ENCODE measurements at places on chromosomes 4 and X.
A peak's percentile ranks its signal among the peaks of the same experiment; 100 is the strongest.

- DNase-seq, result no peak
These were observed 96.2 kb downstream of the TSPAN7 start for GRCh38 chrX:38657562-38657961.

DNA sequence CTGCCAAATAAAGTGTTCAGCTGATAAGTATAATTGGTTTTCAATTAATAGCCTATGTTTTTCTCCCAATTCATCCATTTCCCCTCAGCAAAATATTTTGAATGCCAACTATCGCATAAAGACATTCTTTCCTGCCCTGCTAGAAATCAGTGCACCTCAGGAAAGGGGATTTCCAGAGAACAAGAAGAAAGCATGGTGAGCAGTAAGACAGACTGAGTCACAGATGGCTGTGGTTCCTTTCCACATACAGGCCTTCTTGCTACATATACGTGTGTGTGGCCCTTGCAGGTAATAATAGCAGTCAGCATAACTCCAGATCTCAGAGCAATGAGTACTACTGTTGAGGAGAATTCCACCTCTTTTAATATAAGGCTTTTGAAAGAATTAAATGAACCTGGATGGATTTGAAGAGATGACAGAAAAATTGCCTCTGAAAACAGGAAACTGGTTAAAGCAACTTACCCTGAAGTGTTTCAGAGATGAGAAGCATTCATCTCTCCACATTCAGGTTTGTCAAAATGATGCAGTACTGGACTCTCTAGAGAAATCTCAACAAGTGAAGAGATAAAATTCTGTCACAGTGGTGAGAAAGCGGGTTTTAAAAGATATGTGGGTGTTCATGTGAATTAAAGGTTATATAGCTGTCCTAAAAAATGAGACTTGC, 13.6 kb downstream of the GASK1B start:
- no peak for DNase-seq

- DNase-seq, result peak; percentile 70
These were observed 86.6 kb downstream of the ZNF330 start for GRCh38 chr4:141307241-141307689.

DNA sequence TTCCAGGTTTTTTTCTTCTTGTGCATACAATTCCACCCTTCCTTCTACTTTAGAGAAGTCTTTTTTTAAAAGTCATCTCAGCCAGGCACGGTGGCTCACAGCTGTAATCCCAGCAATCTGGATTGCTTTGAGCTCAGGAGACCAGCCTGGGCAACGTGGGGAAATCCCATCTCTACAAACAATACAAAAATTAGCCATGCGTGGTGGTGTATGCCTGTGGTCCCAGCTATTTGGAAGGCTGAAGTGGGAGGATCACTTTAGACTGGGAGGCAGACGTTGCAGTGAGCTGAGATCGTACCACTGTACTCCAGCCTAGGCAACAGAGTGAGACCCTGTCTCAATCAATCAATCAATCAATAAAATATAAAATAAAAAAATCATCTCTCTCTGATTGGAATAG, 14.8 kb downstream of the ELOVL6 start:
- no peak for DNase-seq

- no peak for DNase-seq
These were observed 114.1 kb downstream of the GLUD2 start for GRCh38 chrX:121161501-121161933.

GRCh38 chr4:115332078-115332477, 218.7 kb upstream of the NDST4 start:
- DNase-seq, result no peak

DNA sequence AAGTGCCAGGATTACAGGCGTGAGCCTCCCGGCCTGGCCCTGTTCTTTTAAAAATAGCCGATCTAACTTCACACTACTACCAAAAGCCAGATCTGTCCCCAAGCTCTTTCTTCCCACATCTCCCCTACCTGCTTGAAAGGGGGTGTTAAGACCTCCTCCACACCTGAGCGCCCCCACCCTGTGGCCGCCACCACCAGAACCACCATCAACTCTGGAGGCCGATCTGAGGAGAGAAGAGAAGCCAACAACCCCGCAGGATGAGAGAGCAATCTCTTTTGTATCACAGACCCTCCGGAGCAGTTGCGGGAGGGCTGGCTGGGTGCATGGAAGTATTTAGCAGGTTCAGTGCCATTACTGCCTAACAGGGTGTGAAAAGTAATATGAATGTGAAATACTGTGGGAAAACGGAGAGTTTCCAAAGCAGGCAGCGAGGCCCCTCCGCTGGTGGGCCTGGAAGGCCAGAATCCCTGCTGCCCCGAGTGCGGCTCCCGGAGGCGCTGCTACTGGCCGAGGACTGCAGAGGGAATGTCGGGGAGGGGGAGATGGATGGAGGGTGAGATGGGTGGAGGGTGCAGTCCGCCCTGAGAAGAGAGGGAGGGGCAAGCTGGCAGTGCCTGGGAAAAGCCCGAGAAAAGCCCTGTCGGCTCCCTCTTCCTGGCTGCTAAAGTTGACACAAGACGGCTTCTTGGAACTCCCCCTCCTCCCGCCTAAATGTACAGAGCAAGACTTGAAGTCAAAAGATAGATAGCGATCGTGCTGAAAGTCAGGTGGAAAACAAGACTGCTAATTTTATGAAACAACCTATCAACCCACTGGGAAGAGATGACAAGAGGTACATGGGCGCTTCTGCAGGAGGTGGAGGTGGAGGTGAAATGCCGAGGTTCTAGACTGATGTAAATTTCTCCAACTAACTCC, 22.3 kb downstream of the HAND2 start:
- no peak for DNase-seq

DNA sequence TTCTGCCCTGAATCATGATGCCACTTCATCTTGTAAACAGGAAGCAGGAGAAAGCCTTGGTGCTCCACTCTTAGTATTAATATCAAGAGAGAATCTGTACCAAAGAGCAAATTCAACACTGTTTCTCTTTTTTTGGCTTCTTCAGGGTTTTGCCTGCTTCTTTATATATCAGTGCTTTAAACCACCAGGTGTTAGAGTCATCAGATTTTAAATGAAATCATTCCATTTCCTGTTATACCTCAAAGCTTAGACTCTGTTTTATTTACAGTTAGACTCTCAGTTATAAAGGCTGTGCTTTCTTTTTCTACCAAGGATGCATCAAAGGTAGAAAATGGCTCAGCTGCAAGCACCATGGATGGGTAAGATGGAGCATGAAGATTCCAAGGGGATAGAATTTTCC, 350.9 kb downstream of the CAMK2D start:
- DNase-seq, result no peak

DNA sequence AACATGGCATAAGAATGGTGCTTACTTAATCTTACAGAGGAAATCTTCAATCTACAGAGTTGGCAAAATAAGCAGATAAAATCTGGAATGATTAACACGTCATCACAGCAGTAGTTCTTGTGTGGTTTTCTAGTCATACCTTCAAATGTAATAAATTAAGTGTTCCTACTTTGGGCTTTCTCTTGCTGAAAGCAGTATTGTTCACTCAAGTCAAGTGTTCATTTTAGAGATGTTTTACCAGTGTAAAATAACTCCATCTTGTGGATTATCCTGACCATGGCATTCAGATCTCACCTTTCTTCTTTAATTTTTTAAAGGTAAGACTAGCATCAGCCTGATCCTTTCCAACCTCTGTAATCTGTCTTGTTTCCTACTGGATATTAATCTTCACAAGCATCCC, 72.9 kb downstream of the ADAMTS3 start:
- DNase-seq, result no peak

GRCh38 chr4:55547466-55547770, 709 bp upstream of the CLOCK start:
- no peak for DNase-seq

DNA sequence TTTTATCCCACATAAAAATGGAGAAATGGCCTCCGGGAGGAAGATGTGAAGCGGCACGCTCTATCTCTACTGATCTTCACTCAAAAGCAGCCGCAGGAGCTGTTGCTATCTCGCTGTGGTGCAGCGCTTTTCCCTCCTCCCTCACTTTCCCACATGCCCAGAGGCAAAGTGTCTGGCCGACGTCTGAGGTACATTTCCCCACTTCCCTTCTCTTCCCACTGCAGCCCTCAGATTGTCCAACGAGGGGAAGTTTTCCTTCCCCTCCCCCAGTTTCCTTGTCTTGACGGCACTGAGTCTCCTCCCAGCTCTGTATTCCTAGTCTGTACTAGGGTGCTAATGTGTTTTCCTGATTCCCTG, 660 bp upstream of the COL25A1 start:
- DNase-seq, result no peak

GRCh38 chr4:122278976-122279375, 99.8 kb upstream of the ADAD1 start:
- no peak for DNase-seq

DNA sequence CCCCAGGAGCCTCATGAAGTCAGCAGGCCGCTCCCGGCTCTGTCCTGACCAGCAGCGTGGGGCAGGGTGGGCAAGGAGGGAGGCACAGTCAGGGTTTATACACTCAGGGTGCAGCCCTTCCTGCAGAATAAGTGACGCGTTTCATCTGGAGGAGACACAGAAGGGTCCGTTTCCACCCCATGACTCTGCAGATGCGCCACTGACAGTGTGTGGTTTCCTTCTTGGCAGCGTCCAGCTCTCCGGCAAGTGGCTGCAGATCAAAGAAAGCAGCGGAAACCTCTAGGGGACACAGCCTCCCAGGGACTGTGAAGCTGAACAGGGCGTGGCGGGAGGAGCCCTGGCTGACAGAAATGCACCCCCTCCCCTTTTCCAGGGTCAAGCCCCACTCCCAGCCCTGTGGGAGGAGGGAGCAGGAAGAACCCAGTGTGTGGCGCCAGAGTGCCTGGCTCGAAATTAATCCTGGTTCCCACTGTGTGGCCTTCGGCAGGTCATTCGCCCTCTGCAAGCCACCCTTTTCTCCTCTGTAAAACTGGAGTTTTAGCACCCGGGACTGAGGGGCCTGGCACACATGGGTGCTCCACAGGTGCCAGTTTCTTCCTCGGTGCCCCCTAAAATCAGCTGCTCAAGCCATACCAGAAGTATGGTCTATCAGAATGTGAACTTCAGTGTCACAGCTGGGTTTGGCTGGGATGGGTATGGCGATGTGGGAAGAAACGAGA, 17.3 kb upstream of the TBC1D14 start:
- DNase-seq, result no peak

DNA sequence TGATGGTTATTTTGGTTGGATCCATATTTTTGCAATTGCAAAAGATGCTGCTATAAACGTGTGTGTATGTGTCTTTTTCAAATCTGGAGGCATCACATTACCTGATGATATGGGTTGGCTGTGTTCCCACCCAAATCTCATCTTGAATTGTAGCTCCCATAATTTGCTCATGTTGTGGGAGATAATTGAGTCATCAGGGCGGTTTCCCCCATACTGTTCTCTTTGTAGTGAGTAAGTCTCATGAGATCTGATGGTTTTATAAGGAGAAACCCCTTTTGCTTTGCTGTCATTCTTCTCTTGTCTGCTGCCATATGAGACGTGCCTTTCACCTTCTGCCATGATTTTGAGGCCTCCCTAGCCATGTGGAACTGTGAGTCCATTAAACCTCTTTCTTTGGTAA, 33.4 kb downstream of the APOOL start:
- no peak for DNase-seq

- peak; percentile 3 for DNase-seq
These were observed 995 bp downstream of the SMARCA5 start for GRCh38 chr4:143514497-143514896.

- no peak for DNase-seq
These were observed 66.1 kb upstream of the SLC39A8 start for GRCh38 chr4:102411408-102411807.

GRCh38 chrX:3461397-3462165, 115.1 kb upstream of the MXRA5 start:
- no peak for DNase-seq

DNA sequence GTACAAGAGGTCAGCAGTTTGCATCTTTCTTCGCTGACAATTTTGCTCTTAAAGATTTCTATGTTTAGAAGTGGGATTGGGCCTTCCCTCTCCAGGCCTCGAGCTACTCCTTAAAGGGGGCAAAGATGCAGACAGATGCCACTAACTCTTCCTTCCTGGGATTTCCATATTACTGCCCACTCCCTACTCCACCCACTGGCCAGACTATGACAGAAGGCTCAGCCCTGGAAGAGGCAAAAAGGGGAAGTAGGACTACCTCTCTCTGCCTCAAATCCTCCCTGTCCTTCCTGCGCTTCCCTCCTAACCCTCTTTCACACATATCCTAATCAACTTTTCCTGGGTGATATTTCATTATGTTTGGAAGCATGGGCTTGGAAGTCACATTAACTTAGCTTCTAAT, 58.3 kb downstream of the EVC2 start:
- DNase-seq, result no peak

GRCh38 chr4:158333820-158334219, 123.5 kb downstream of the TMEM144 start:
- no peak for DNase-seq

DNA sequence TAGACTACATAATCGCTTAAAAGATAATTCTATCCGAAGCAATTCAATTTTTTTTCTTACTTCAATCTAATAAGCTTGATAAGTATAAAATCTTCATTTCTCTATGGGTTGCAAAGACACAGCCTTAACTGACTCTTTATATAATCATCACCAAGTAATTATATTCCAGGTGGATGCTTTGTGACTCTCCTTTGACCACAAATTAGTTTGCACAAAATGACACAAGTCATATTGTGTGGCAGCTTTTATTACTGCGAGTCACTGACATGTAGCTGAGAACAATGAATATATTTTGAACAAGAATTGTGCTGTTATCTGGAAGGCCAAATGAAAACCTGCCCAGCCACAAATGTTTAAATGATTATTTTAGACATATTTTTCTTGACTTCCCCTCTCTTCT, 1727.8 kb downstream of the ARAP2 start:
- DNase-seq, result no peak

GRCh38 chr4:77358315-77358928, 201.4 kb downstream of the CCNG2 start:
- DNase-seq, result no peak

DNA sequence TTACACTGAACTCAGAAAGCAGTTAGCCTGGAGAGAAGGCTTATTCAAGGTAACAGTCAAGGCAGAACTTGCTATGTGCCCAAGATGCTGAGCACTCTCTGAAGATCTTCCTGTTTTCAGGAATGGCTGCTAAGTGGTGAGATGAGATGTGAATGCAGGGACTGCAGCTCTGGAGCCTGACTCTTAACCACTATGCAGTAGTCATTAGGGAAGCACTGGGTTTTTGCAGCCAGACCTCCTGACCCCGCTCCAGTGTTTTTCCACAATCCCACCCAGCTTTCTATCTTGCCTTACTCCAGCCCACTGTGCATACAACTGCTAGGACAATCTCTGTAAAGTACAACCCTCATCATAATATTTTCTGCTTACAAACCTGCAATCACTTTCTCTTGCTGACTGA, 95.2 kb upstream of the LNX1 start:
- DNase-seq, result no peak

GRCh38 chrX:152913910-152914309, 16.0 kb downstream of the ZNF185 start:
- DNase-seq, result no peak

DNA sequence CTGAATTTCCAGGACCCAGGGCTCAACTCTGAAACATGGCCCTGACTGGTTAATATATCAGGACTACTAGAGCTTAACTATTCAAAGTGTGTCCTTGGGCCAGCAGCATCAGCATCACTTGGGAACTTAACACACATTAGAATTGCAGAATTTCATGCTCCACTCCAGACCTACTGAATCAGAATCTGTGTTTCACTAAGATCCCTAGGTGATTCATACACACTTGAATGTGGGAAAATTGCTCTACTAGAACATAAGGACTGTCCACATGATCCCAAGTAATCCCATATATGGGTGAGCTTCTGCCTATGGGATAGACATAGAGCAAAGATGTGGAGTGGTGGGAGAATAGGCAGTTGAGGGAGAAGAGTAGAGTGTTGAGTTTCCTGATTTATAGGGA, 192.5 kb upstream of the CLNK start:
- DNase-seq, result no peak

- no peak for DNase-seq
These were observed 381.6 kb upstream of the CPEB2 start for GRCh38 chr4:14620567-14621141.
